ENCODE measurements at places on chromosomes 13 and 19.

DNA sequence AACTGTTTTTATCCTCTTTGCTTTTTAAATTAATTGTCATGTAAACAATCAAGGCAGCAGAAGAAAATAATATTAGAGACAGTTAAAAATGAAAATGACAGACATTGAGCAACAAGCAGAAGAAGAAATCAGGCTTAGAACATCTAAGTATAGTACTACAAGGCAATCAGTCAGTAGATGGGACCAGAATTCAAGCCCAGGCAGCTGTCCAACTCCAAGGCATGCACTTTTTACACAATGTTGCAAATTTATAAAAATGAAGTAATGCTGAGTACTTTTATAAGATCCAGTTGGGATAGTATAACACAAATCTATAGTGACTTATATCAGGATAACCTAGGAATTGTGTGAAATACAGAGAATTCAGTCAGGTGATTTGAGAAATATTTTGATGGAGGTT is 2815.8 kb downstream of the PCDH9 start:
- no peak for DNase-seq

DNA sequence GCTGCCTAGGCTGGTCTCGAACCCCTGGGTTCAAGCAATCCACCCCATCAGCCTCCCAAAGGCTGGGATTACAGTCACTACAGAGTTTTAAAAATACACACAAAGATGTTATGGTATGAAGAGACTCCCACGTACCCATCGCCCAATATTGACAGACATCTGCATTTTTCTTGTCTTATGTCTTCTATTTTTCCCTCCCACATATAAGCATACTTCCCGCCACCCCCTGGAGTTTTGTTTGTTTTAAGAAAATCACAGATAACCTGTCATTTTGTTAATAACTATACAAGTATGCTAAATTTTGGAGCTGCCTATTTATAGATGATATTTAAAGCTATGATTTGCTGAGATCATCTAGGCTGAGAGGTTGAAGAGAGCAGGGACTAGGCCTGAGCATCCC is 6.2 kb upstream of the SMG9 start:
- no peak for DNase-seq

DNA sequence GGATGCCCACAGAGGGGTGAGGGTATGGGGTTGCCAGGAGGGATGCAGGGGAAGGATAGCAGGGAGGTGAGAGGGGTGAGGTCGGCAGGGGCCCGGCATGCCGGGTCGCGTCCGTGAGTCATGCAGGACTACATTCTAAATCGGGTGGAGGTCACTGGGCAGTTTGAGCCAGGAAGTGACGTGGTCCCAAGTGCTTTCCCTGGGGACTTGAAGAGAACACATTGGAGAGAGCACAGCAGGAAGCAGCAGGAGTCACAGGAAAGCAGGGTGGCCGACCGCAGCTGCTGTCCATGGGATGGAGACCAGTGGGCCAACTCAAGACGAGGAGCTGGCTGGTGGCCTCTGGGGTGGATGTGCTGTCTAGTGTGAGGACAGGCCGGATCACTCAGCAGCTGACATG is 92.0 kb upstream of the WASF3 start:
- no peak for DNase-seq

GRCh38 chr19:14672188-14672872 is 2.3 kb downstream of the ADGRE3 start:
- no peak for DNase-seq

All from AG10803 (cell line).